Calu3 (cell line): ENCODE measurements at places on chromosomes 2 and 18.

- no peak for DNase-seq
These were observed 96.5 kb downstream of the INO80D start for GRCh38 chr2:205989271-205990071.

- DNase-seq: peak; percentile 62
These were observed 166.0 kb downstream of the SOCS6 start for GRCh38 chr18:70454704-70455322.

GRCh38 chr2:227363756-227364155 lies 15.3 kb downstream of the TM4SF20 start:
- DNase-seq: no peak

- DNase-seq: no peak
These were observed 33.6 kb downstream of the TTC32 start for GRCh38 chr2:19868224-19868623.

- no peak for DNase-seq
These were observed 5.8 kb downstream of the MYO5B start for GRCh38 chr18:50189160-50189559.

GRCh38 chr2:237472187-237472712 lies 14.8 kb upstream of the MLPH start:
- no peak for DNase-seq

- DNase-seq: no peak
These were observed 83.1 kb downstream of the TPO start for GRCh38 chr2:1496359-1496821.

DNA sequence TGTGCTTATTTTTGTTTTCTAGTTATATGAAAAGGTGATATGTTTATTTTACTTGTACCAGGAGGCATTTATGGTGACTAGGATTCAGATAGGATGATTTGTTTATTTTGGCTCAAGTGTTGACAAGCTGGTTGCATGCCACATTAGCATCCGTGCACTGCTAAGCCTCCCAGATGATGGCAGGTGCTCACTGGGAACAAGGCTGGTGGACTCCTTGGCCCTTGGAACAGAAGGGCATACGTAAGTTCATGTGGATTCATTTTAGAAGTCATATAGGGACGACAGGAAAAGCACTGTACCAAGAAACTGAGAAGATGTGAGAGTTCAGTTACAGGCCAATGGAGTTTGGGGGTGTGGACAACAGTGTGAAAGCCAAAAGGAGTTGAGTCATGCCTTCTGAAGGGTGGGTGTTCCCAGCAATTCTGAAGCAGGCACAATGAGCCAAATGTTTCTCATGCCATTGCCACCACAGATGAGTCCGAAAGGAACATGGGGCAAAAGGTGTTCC lies 166.2 kb downstream of the PHLPP1 start:
- DNase-seq: peak; percentile 72

DNA sequence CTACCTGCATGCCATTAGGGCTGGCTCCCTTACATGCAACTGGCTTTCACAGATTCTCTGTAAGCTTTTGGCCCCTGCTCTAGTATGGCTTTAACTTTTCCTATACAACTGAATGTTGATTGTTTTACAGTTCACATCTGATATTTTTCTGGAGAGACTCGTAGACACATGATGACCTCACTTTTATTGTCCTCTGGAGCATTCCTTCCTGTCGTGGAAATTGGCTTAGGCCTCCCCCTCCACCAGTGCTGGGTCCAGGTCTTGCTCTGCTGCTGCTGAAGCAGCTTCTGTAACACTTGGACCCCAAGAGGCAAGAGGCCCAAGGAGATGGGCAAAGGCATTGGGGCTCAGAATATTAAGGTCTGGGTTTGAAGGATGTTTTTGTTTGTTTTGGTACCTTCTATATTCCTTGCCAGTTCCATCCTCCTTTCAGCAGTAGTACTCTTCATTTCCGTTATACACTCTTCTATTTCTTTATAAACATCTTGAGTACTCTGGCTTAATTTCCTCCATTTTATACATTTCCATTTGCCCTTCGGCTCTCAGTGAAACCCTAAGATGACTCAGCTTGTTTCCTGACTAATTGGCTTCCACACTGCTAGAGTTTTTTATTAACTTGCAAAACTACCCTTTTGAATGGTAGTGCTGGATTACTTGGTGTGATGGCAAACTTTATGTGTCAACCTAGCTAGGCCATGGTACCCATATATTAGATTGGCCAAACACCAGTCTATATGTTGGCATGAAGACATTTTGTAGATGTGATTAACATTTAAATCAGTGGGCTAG lies 219.8 kb downstream of the CDCA7 start:
- no peak for DNase-seq

DNA sequence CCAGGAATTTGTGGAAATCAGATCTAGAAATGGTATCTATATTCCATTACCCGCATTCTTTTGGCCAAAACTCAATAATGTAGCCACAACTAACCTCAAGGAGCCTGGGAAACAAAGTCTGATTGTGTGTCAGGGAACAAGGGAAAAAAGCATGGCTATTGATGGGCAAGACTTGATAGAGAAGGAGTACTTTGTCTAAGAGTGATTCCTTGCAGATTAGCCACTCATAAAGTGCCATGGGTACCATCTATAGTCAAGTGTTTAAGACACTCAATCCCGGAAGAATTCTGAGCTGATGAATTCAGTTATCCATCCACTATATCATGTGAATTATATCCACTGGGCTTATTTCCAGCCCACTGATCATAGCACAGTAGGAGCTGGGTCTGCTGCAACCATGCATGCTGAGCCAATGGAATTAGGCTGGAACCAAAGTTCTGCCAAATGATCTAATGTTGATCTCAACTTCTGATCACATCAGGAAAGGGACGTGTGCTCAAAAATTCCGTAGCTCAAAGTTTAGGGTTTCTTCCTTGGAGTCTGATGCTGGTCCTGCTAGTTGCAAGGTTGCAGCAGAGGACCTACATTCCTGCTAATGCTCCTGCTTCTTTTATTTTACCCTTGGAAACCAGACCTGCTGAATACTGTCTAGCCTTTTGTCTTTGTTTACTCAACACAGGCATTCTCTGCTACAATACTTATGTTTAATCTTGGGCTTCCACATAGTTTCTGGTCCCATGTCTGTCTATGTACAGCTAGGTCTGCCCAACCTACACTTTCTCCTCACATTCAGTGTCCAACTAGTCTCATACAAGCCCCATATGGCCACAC lies 629.7 kb downstream of the IRS1 start:
- no peak for DNase-seq

GRCh38 chr18:79487801-79488201 lies 92.1 kb downstream of the NFATC1 start:
- no peak for DNase-seq

GRCh38 chr2:152542995-152543481 lies 174.2 kb downstream of the PRPF40A start:
- no peak for DNase-seq

- no peak for DNase-seq
These were observed 20.5 kb downstream of the LNPK start for GRCh38 chr2:175981551-175981950.

- no peak for DNase-seq
These were observed 288.8 kb upstream of the SIX3 start for GRCh38 chr2:44652701-44653100.

GRCh38 chr2:122805346-122805745 lies 1049.9 kb downstream of the TSN start:
- DNase-seq: no peak

DNA sequence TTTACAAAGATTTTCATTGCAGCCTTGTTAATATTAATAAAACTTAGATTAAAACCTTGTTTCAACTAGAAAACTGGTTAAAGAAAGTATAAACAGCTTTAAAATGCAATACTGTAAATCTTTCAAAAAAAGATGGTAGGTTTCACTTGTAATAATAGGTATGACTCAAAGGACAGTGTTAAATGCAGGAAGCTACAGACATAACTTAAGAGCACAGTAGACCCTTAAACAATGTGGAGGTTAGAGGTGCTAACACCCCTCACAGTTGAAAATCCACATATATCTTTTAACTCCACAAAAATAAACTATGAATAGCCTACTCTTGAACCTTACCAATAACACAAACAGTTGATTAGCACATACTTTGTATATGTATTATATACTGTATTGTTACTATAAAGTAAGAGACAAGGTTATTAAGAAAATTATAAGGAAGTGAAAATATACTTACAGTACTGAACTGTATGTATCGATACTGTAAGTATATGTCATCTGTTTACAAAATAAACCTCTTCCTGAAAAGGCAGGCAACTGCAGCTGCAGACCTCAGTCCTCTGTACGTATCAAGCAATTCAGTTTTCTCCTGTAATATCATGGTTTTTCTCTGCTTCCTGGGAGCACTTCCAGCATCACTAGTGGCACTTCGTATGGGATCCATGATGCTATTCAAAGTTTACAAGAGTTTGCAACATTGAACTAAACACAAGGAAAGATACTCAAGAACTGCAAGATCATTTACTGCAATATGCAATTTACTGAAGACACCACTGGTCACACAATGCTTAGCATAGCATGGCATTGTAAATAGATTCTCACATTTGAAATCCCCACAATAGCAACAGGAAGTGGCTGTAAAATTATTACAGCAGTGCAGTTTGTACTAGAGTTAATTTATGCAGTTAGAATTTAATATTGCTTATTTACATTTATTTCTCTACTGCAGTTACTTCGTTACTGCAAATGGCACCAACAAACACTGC lies 610.5 kb upstream of the LRRTM4 start:
- no peak for DNase-seq

DNA sequence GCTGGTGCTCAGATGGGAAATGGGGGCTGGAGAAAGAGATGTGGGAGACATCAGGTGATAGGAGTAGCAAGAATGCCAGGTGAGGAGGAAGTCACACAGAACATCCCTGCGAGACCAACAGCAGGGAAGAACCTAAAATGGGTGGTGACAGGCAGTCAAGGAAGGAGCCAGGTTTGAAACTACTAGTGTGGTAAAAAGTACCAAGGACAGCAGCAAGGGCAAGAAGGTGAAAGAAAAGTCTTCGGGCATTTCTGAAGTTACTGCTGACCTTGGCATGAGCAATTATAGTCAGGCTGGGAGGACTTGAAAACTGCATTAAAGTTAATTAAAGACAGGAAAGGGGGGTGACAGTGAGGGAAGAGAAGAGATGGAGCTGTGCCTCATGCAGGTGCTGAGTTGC lies 410.4 kb downstream of the RAD51AP2 start:
- DNase-seq: no peak

GRCh38 chr2:218984239-218985020 lies 554 bp downstream of the FEV start:
- DNase-seq: no peak

GRCh38 chr2:239601880-239602279 lies 201.1 kb upstream of the HDAC4 start:
- no peak for DNase-seq

DNA sequence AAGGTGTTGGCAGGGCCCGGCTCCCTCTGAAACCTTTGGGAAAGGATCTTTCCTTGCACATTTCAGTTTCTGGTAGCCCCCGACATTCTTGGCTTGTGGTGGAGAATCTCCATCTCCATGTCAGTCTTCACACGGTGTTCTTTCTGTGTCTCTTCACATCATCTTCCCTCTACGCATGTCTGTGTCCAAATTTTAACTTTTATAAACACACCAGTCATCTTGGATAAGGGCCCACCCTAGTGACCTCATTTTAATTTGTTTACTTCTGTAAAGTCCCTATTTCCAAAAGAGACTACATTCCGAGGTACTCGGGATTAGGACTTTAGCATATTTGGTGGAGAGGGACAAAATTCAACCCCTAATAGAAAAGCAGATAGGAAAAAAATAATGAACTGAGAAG lies 138.4 kb downstream of the GALNT3 start:
- no peak for DNase-seq

DNA sequence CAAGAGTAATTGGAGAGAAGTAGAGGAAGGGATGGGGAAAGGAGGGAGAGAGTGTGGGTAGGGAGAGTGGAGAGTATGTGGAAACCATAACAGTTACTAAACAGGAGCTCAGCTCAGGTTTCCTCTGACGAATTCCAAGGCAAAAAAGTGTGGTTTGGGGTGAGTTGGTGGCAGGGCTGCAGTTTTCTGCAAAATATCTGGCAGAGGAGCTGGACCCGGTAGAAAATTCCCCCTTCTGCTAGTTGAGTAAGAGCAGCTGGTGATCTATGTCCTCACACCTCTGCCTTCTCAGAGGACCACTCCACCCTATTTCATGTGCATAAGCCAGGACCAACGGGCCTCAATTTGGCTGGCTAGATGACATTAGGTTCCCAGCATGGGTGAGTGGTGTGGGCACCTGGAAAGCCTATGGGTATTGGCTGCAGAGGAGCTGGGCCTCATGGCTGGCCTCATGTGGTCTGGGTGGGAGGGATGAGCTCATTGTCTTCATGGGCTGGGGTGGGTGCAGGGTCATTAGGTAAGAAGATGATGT lies 13.2 kb downstream of the NRP2 start:
- no peak for DNase-seq

DNA sequence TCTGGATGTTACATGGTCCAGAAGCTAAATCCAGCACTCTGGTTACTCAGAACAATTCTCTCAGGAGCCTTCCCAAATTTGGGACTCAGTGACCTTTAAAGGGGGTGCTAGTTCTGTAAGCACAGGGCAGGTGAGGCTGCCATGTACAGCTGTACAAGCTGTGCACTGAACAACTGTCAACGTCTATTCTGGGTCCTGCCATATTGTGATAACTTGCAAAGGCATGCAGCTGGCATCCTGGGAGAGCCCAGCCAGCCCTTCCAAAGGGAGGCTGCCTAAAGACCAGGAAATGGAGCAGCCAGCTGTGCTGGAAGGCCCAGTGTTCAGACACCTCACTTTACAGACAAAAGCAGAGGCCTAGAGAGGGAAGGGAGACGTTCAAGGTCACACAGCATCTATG lies 204.8 kb downstream of the KLHL29 start:
- DNase-seq: no peak

DNA sequence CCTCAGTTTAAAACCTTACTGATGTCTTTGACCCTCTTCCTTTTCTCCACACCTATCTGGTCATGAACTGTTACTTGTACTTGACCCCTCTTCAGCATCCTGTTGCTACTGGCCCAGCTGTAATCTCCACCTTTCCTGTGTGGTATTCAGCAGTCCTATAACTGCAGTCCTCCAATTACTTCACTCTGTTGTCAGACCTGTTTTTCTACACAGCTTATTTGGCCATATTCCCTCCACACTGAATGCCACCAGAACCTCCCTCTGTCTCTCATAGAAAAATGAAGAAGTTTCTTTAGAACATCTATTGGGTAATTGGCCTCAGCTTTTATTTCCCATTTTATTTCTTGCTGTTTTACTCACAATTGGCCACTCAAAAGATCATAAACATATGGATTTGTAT lies 155.4 kb downstream of the ASXL3 start:
- no peak for DNase-seq

- no peak for DNase-seq
These were observed 87.1 kb downstream of the DGKD start for GRCh38 chr2:233441161-233442027.

DNA sequence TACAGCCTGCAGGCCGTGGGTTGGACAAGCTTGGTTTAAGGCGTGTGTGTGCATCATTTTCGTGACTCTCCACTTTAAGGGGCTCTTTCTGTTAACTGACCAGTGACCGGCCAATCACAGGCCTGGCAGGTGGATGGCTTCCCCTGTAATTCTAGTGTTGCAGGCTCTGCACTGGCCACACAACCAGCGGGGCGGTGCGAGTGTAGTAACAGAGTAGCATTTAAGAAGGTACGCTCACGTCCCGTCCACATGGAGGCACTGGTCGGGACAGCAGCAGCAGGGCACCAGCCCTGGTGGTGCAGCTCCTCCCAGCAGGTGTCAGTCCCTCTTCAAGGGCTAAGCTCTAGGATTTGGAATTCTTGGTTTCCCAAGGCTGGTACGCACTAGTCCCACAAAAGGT lies 8.0 kb upstream of the ANO7 start:
- no peak for DNase-seq
